ENCODE measurements at places on chromosomes 6 and 20.

GRCh38 chr20:2749343-2749950 lies 51.0 kb downstream of the CPXM1 start:
- no peak for DNase-seq

- DNase-seq = no peak
Observed at GRCh38 chr6:4803343-4803744, 27.1 kb downstream of the CDYL start.

DNA sequence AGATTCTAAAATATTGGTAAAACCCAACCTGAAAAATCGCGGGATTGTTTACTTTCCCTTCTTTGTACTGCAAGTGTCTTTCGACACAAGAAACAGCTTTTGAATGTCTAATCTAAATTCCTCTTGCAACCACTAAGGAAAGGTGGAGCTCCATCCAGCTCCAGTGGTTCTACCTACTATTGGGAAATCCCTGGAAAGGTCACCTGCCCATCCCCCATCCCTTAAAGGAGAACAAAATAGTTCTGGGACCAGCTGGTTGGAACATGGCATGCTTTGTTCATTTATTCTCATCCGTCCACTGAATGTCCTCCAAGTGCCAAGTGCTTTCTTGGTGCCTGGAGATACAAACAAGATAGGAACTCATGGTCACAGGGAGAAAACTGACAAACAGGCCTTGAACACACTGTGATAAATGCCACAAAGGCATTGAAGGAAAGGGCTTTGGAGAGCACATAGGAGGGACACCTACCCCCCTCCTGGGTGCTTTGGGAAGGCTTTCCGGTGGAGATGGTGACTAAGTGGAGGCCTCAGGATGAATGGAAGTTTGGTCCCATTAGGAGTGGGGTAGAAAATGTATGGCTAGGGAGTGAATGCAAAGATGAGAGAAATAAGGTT lies 2.3 kb upstream of the CITED2 start:
- DNase-seq = no peak

GRCh38 chr6:117933471-117933870 lies 26.4 kb downstream of the SLC35F1 start:
- DNase-seq = no peak

DNA sequence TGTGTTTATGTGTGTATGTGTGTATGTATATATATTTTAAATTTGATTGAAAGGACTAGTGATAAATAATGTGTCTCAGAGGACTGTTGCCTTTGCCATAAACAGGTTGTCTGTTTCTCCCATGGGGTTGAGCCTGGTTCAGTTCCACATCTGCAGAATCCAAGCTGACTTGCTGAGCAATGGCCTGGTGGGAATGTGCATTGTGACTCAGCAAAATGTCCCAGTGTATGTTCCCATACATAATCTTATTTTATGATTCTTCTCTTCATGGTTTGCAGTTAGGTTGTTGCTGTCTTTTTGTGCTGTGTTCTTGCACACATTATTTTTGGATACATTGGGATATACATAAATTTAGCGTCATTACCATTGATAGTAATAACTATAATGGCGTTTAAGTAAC lies 115.6 kb upstream of the SLC24A3 start:
- DNase-seq = no peak

DNA sequence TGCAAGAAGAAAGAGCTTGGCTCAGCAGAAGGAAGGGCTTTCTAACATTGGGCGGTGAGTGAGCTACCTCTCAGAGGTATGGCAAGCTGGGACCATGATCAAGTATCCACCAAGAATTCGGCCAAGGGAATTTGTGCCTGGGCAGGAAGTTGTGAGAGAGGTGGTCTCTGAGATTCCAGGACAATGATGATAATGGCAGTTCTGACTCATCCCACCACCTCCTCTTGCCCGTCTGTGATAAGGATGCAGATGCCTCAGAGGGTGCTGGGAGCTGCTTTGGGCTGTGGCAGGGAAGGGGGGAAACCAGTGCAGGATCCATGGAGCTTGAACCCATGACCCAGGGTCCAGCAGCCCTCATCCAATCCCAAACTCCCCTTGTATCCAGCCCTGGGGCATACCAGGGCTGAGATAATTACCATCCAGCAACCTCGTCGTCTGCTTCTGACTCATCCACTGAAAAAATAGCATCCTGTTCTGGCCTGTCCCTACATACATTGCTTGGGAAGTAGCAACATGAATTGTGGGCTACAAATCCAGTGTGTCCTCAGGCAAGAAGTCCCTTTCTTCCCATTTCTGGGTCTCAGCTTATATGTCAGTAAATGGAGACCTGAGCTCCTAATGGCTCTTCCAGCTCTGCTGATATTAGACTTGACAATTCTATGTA lies 5.9 kb downstream of the TGM6 start:
- DNase-seq = no peak

DNA sequence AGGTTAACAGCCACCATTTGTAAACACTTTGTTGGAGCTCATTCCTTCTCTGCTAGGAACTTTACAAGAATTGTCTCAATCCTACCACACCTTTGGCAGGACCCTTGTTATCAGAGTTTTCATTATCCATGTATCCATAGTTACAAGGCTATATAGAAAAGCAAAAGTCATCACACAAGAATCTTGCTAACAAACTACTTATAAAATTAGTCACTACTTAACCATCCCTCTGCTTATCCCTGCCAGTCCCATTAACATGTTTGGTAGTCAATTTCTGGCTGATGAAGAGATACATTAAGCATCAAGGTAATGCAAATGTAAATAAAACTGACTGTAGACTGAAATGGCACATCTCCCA lies 10.4 kb downstream of the ZSWIM3 start:
- no peak for DNase-seq

GRCh38 chr6:33419580-33420490 lies at the start of gene SYNGAP1:
Gene SYNGAP1, plus strand, starts transcription at chr6:33420065. Its CDS starts 200 bp downstream, at chr6:33420265.
- peak; percentile 65 for DNase-seq

GRCh38 chr6:160239929-160240690 lies 18.5 kb downstream of the SLC22A2 start:
- no peak for DNase-seq

DNA sequence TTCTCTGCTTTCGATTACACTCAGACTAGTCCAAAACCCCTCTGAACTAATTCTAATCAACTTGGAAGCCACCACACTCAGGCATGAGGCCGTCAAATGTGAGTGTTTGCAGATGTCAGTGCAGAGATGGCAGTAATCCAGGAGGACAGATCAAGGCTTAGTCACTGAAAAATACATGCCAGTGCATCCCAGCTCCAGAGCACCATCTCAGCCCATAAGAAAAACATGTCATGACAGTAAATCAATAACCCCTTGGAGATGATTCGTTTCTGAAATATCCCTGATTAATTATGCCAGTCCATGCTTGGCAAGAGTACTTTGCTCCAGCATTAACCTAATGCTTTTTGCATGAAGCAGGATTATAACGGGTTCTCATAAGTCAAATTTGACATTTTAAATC lies 179.5 kb downstream of the ADAT2 start:
- DNase-seq = peak; percentile 45

DNA sequence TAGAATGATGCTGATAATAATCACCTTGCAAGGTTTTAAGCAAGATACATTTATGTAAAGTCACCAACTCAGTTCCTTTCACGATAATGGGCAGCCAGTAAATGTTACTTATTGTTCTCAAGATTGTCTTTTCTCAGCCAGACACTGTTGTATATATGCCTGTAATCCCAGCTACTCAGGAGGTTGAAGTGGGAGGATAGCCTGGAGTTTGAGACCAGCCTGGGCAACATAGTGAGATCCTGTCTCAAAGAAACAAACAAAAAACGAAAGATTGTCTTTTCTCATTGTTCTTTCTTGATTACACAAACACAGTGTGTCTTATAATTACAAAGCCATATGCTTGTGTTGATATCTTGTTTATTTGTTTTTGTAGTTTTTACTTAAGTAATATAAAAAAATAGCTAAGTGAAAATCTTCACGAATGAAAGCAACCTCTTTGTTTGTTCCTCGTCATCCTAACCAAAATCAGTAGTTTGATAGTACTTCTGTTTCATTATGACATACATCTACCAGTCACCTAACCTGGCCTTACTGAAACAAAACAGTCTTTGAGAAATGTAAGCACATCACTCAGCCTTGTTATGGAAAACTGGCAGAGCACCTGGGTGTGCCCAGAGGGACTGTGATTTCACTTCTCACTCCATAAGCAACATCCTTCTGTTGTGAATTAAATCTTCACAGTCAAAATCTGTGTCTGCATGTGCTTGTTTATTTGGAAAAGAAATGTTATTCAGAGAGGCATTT lies 436.2 kb upstream of the SOX4 start:
- no peak for DNase-seq

DNA sequence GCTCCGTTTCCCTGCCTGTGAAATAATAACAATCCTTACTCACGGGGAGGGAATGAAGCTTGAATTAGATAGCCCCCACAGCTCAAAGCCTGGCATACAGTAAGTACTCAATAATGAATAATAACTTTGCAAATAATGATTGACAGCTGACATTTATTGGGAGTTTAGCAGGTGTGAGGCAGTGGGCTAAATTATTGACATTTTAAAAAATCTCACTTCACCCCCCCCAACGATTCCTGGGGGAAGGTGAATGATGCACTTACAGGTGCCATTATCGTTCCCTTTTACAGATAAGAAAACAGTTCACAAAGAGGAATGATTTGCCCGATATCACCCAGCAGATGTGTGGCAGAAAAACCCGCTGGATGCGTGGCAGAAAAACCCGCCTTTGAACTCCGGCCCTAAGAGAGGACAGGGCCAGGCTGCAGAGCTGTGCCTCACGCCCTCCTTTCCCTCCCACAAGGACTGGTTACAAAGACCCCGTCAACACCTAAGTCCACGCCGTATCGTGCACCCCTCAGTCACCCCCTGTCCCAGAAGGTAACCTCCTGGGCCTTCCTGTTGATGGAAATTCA lies 114.2 kb upstream of the PTPN1 start:
- DNase-seq = no peak

- no peak for DNase-seq
Observed at GRCh38 chr6:125784365-125784764, 6.4 kb upstream of the NCOA7 start.

DNA sequence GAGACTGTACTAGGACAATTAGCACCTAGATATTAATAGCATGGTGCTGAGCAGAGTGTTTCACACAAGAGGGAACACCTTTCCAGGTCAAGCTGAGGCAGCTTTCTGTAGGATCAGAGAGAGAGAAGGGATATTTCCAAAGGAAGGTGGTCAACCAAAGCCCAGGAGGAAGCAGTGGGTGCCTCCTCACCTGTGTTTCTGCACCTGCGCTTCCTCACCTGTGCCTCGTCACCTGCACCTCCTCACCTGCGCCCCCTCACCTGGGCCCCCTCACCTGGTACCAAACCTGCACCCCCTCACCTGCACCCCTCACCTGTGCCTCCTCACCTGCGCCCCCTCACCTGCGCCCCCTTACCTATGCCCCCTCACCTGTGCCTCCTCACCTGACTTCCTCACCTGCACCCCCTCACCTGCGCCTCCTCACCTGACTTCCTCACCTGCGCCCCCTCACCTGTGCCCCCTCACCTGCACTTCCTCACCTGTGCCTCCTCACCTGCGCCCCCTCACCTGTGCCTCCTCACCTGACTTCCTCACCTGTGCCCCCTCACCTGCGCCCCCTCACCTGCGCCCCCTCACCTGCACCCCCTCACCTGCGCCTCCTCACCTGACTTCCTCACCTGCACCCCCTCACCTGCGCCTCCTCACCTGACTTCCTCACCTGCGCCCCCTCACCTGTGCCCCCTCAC lies 67.9 kb downstream of the TTLL2 start:
- DNase-seq = no peak

- no peak for DNase-seq
Observed at GRCh38 chr6:160595838-160596832, 67.9 kb downstream of the LPA start.

GRCh38 chr6:140599916-140600315 lies 1225.5 kb upstream of the CITED2 start:
- DNase-seq = no peak

DNA sequence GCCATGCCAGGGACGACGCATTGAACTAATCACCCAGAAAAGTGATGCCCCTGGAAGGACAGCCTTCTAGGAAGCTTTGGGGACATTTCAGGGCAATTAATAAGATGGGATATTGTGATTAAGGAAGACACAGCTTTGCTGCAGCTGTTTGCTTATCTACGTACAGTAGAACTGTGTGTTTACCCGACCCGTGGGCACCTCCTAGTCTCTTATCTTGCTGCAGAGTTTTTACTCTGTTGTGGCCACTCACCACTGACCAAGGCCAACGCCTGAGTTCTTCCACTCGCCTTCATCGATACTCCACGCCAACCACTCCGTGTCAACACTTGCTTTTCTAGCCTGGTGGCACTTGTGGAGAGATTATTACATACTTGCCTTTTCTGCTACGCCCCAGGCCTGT lies 105.9 kb upstream of the MLN start:
- DNase-seq = no peak

DNA sequence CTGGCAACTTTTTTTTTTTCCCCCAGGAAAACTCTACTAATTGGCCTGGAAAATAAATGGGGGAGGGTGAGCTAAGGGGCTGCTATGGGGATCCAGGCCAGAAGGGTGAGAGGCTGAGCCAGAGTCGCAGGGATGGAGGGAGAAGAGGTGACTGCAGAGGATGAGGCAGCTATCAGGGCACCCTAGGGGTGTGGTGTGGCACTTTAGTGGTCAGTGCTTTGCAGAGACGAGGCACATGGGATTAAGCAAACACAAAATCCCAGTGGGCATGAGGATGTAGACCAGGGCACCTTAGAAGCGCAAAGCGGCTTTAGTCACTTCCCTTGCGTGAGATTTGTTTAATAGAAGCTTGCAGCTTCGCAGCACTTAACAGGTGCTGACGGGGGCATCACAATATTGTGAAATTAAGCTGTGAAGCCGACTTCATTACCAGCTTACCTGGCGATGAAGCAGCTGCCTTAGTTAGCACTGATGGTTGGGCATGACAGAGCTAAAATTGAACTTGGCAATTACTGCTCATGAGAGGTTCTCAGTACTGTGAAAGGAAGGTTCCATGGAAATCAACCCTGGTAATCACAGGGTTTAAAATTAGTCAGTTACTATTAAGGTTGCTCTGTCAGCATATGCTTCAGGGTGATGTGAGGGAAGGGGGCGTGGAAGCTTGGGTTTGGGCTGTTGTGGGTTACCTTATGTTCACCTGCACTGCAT lies 26.0 kb downstream of the TOX2 start:
- no peak for DNase-seq

- DNase-seq = no peak
Observed at GRCh38 chr6:110881546-110882273, 7.1 kb downstream of the AMD1 start.

DNA sequence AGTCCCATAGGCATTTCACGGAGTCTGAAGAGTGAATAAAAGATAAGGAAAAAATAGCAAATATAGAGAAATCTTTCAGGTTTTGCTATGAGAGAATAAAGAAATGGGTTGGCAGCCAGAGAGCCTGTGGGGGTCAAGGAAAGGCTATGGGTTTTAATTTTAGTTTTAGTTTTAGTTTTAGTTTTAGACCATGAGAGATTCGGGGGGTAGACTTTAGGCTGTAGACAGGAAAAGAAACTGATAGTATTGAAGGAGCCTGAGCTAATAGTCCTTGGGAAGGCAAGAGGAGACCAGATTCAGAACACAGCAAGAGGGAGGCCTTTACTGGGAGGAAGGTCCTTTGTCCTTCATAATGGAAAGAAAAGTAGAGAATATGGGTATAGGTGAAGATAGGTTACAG lies 19.3 kb downstream of the DOP1A start:
- DNase-seq = no peak
